ENCODE measurements at places on chromosomes 2 and 18.

GRCh38 chr18:70154591-70155194 lies 50.8 kb downstream of the RTTN start:
- DNase-seq, result no peak

DNA sequence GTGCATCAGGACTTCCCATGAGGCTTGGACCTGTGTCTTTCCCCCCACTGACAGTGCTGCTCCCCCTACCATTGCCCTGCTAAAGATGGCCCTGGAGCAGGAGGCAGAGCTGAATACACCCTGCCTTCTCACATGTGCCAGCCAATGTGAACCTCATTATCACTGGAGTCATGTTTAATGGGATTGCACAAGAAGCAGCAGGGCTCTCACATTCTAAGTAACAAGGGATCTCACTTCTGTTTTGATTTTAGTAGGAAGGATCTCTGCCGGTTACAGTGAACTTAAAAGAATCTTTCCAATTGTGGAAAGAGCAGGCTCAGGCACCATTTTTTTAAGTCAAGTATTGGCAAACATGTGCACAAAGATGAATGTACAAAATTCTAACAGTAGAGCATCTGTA lies 322.1 kb upstream of the MEX3C start:
- no peak for DNase-seq

- DNase-seq, result no peak
These were observed 304.0 kb downstream of the DYSF start for GRCh38 chr2:71757351-71757750.

DNA sequence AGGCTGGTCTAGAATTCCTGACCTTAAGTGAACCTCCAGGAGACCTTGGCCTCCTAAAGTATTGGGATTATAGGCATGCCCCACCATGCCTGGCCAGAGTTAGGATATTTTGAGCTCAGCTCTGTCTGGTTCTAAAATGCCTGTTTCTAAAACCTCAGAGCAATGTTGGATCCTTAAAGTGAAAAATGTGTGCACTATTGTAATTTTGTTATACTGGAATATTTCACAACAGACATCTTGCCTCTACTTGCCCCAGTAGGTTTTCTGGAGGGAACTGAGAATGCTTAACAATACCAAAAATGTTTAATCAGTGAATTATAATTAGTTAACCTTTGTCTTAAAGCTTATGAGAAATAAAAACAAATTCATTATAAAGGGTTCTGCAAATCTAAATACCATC lies 144.6 kb upstream of the CCDC195 start:
- DNase-seq, result no peak

DNA sequence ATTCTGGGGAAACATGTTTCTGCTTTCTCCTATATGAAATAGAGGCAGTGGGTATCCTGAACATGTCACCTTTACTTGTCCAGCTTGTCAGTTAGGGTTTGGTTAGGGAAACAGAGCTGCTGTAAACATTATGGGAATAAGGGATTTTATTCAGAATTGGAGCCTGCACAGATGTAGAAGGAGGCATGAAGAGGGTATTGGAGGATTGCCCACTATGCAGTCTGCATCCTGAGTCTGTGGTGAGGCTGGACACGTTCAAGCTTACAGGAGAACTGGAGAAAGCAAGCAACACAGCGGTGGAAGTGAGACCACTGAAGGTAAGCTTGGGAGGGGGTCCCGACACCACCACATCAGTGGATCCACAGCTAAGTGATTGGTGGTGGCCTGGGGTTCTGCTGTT lies 443.0 kb upstream of the TNP1 start:
- no peak for DNase-seq

DNA sequence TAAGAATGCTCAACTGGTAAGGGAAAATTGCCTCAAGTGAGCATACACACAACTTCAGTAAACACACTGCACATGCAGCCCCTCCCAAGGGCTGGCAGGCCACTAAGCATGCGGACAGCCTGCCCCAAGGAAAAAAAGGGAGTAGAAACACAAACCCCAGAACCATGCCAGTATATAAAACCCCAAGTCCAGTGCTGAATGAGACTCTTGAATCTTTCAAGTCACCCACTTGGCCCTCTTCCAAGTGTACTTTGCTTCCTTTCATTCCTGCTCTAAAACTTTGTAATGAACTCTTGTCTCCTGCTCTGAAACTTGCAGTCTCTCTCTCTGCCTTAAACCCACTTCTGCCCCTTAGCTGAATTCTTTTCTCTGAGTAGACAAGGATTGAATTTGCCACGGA lies 736.4 kb downstream of the RNF144A start:
- no peak for DNase-seq

DNA sequence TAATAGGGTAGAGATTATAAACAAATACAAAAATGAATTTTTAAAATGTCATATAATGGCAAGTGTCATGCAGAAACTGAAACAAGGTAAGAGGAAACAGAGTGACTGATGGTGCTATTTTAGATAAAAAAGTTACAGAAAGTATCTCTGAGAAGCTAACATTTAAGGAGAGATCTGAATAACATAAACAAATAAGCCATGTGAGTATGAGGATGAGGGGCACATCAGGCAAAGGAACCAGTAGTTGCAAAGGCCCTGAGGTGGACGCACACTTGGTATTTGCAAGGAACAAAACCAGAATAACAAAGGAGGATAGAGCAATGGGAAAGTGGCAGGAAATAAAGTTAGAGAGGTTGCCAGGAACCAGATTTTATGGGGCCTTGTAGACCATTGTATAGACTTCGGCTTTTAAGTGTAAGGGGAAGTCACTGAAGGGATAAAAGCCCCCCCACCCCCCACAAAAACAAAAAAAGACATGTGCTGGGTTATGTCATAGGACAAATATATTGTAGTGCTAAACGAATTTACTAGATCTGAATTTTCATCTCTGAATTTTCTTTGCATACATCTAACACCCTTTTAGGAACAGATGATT lies 159.2 kb downstream of the DTNB start:
- DNase-seq, result no peak

GRCh38 chr2:195838002-195838401 lies 181.0 kb downstream of the SLC39A10 start:
- no peak for DNase-seq

- no peak for DNase-seq
These were observed 66.0 kb upstream of the MYCN start for GRCh38 chr2:15874321-15874720.
